ENCODE measurements at places on chromosomes 2 and 18.

GRCh38 chr2:85578243-85579180 is 1.1 kb downstream of the VAMP8 start:
- peak; percentile 60 for DNase-seq

GRCh38 chr2:54894467-54894866 is 155.8 kb downstream of the RTN4 start:
- DNase-seq = no peak

- no peak for DNase-seq
These were observed 52.5 kb upstream of the APCDD1 start for GRCh38 chr18:10401930-10402329.

GRCh38 chr2:150595803-150596470 is 108.5 kb upstream of the RND3 start:
- DNase-seq = no peak

Data from ecto neural progenitor cell (in vitro differentiated cells).